ENCODE measurements at places on chromosomes 7 and 10.
A peak's percentile ranks its signal among the peaks of the same experiment; 100 is the strongest.

- no peak for DNase-seq
These were observed 13.6 kb downstream of the TSPAN15 start for GRCh38 chr10:69464801-69465401.

- no peak for DNase-seq
These were observed 352.2 kb downstream of the CALN1 start for GRCh38 chr7:72059925-72060324.

GRCh38 chr10:91127341-91128082 lies 93.0 kb upstream of the PCGF5 start:
- DNase-seq = no peak

DNA sequence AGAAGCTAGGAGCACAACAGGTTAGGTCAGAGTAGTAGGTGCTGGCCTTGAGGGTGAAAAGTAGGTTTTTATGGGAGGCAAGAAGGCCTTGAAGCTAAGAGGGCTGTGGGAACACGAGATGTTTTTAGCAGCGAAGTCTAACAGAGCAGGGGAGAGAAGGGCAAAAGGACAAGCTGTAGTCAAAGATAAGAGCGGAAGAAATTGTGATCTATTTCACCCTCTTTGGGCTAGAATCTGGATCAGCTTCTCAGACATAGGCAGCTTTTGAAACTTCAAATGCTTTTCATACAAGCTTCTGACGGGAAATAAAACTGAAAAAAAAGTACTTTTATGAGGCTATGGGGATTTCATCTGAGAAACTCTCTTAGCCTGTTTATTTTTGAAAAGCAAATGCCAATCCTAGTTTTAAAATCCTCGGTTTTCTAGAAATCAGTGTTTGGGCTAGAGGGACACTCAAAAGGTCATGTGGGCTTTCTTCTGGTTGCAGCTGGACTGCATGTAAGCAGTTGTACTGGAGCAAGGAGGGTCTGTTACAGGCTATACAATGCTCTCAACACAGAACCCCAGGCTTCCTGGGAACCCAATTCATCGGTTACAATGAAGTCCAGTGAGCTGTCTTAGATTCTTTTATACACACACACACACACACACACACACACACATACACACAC lies 83.6 kb downstream of the RNF216 start:
- no peak for DNase-seq

GRCh38 chr10:72414642-72415041 lies 59.9 kb upstream of the DNAJB12 start:
- no peak for DNase-seq

DNA sequence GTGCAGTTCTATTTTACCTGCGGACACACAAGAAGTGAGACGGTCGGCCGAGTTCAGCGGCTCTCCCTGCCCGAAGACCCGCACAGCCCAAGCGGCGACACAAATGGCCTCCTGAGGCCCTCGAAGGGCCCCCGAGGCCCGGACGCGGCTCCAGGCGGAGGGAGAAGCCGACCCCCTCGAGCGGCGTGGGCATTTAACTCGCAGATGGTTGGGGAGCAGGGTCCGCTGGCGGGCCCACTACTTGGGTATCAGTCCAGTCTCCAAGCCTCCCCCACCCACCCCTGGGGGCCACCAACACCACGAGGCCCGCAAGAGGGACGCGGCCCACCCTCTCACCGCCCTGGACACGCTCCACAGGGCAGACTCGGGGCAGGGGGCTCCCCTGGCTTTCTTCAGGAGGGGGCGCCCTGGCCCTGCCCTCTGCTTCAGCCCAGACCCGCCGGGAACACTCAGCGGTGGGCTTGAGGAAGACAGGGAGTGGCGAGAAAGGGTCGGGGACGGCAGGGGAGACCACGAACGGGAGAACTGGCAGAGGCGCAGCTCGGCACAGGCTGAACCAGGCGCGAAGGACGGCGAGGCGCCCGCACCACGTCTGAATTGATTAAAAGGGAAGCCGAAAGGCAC lies 1.7 kb downstream of the IGF2BP3 start:
- DNase-seq = peak; percentile 47

DNA sequence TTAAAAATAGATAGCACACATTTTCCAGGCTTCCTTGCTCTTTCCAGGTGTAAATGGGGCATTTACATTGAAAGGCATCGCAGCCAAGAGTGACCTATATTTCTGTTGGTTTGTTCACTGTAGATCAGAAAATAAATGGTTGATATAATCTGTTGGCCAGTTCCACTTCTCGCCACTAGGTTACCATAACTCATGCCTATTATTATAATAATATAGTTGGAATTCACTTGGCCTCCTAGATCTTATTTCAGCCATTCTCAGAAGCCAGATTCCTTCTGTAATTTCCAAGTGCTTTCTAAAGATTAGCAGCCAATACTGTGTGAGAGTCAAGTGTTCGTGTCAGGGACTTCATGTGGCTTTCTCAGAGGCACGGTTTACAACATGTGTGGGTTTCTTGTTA lies 179.5 kb downstream of the DNAH11 start:
- DNase-seq = no peak

DNA sequence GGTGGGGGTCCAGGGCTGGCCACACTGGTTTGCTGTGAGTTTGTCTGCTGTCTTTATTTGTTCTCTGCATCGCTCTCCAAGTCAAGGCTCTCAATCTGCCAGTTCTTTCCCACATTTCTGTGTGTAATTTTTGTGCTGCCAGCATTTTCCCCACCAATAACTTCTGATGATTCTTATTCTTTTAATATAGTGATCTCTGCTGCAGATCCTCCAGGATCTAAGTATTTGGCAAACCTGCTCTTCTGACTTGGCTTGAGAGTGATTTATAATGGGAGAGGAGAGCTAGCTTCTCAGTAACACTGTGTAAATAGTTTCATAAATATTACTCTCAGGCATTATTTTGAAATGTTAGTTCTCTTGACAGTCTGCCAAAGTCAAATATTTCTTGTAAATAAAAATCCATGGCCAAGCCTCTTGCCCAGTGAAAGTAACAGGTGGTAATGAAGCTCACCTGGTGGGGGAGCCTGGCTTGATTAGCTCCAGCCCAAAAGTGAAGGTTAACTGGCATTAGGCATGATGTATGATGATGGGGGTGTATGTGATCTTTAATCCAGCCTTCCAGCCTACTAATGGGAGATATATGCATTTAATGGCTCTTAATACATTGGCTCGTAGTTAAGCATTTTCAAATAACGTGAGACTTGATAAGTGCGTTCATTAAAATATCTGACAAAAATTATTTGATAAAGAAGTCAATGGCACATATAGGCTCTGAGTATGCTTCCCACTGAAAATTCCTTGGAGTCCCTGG lies 1055.9 kb downstream of the KCNMA1 start:
- no peak for DNase-seq

DNA sequence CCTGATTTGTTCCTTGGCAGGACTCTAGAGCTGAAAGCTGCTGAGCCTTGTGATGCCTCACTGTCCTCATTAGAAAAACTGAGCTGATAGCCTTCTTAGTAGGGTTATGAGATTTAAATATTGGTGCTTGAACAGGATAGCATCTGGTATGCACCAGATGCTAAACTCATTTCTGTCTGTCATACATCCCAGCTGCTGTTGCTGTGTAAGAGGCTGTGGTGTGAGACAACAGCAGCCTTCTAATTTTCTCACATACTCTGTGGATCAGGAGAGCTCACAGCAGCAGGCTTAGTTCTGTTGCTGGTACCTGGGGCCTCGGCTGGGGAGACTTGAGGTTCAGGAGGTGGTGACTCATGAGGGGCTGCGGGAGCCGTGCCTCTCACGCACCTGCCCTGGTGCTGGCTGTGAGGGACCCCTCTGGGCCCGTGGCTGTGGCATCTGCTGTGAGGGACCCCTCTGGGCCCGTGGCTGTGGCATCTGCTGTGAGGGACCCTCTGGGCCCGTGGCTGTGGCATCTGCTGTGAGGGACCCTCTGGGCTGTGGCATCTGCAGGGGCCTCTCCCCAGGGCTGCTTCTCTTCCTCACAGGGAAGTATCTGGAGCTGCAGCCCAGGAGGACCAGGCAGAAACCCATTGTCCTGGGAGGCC lies 12.5 kb downstream of the DYNC2I1 start:
- DNase-seq = no peak

GRCh38 chr7:92644406-92645113 lies 54.4 kb upstream of the FAM133B start:
- DNase-seq = peak; percentile 86

DNA sequence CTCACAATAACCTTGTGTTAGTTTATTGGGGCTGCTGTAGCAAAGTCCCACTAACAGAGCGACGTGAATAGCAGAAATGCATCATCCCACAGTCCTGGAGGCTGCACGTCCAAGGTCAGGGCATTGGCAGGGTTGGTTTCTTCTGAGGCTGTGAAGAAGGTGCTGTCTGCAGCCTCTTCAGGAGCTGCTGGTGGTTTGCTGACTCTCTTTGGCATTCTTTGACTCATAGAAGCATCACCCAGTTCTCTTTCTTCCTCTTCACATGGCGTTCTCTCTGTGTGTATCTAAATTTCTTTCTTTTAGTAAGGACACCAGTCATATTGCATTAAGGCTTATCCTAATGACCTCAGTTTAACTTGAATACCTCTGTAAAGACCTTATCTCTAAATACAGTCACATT lies 428.4 kb upstream of the KLF6 start:
- no peak for DNase-seq

DNA sequence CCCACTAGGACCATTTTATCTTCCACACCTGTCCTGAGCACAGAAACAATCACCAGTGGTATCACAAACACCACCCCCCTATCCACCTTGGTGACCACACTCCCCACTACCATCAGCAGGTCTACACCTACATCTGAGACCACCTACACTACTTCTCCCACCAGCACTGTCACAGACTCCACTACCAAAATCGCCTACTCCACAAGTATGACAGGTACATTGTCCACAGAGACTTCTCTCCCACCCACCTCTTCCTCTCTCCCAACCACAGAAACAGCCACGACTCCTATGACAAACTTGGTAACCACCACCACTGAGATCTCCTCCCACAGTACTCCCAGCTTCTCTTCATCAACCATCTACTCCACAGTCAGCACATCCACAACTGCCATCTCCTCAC lies 3.3 kb downstream of the MUC3A start:
- DNase-seq = no peak

- DNase-seq = no peak
These were observed 75.8 kb downstream of the LSMEM1 start for GRCh38 chr7:112556633-112557032.

GRCh38 chr7:157438121-157439025 lies 101.6 kb downstream of the DNAJB6 start:
- DNase-seq = no peak

- DNase-seq = no peak
These were observed 13.4 kb downstream of the HNRNPF start for GRCh38 chr10:43395571-43396060.

- DNase-seq = peak; percentile 7
These were observed 188.6 kb downstream of the ELFN1 start for GRCh38 chr7:1858435-1859265.

DNA sequence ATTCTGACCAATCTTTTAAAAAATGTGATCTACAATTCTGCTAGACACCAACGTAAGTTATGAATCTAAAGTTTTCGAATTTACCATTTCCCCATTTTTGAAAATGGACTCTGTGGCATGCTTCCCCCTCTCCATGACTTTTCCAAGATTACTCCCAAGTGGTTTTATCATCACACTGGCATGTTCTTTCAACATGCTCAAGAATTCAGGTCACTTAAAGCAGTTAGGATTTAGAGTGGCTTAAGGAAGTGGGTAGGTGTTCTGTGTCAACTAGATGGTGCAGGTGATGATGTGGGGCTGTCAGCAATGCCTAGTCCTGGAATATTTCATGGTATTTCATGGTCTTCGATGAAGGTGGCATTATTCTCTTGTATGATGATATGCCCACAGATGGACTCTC lies 164.0 kb upstream of the ASAH2 start:
- DNase-seq = no peak

DNA sequence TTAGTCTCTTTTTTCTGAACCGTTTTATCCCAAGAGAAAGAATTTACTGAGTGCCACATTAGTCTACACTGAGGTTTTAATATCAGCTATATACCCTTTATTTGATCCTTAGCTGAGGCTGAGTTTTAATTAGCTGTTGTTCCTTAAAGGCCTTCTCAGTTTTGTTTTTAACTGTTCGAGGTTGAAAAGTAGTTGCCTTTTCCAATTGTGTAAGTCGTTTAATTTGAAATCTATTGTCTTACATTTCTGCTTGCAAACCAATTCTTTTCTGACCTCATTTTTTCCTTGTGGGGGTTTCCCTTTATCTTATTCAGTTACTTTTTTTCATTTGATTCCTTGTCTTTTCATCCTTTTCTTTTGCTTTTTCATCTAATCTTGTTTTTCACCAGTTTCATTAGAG lies 30.8 kb downstream of the UMAD1 start:
- no peak for DNase-seq

- no peak for DNase-seq
These were observed 1.3 kb downstream of the ITPRIP start for GRCh38 chr10:104336821-104337467.

- DNase-seq = no peak
These were observed 937.5 kb downstream of the GRID1 start for GRCh38 chr10:85429126-85429525.

DNA sequence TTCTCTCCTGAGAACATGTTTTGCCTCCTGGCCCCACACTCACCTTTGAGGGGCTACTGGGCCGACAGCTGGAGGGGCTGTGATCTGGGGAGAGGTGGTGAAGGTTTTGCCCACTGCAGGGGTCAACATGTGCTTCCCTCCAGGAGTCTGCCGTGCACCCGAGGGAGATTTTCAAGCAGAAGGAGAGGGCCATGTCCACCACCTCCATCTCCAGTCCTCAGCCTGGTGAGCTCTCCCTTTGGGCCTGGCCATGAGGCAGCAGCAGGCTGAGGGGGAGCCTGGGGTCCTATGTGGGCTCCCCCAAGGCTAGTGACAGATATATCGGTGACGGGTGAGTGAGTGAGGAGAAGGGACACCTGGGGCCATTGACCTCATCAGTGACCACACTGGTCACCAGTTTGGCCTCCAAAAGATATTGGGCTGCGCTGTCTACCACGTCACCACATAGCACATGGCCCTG lies 6.6 kb downstream of the PGAM2 start:
- peak; percentile 10 for DNase-seq

- no peak for DNase-seq
These were observed 362.5 kb upstream of the PCDH15 start for GRCh38 chr10:55163388-55163979.

DNA sequence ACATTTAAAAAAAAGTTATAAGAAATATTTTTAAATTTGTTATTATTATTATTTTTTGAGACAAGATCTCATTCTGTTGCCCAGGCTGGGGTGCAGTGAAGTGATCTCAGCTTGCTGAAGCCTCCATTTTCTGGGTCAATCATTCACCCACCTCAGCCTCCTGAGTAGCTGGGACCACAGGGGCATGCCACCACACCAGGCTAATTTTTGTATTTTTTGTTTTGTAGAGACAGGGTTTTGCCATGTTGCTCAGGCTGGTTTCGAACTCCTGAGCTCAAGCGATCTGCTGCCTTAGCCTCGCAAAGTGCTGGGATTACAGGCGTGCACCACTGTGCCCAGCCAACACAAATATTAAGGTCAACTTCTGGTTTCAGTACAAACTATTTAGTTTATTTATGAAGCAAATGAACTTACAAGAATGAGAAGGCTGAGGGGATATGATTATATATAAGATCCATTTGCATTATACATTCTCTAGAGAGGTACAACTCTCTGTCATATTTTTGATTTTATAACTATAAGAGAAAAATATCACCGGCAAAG lies 45.9 kb upstream of the FAM133B start:
- DNase-seq = no peak

GRCh38 chr10:120426306-120426705 lies 30.7 kb upstream of the PLPP4 start:
- no peak for DNase-seq
